Peyer's patch (tissue), 4 donors: ENCODE measurements at places on chromosomes 6 and 20. TPM values are rescaled to one million over a fixed set of nuclear protein-coding genes. Genes with fewer than 3 reads are reported as not detected.

Gene BMP2
- 29.8 TPM for total RNA-seq

Gene LAMA2
- 15.4 TPM for total RNA-seq

GRCh38 chr20:10022625-10023024 is 12.2 kb upstream of the ANKEF1 start:
- DNase-seq = no peak
- H3K4me3 ChIP-seq = no peak overlapping the region
- H3K4me1 ChIP-seq = no peaks in the 10 kb centered on the region
- no peaks in the 10 kb centered on the region for H3K36me3 ChIP-seq
- H3K27me3 ChIP-seq = no peaks in the 10 kb centered on the region
- H3K27ac ChIP-seq = no peak overlapping the region

DNA sequence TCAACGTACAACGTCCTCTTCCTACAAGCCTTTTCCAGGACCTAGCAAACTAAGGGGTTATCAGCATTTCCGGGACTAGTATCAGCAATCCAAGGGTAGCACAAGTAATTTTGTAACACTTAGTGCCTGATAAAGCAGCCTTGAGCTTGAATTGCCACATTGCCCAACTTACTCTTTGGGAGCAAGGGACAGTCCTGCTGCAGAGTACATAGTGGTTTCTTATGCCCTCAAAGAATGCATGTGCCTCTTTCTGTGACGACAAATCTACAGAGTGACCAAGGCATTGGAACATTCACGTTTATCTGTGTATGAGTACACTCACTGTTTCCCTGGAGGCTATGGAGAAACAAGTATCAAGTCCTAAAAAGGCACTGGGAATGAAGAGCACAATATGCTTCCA is 3.2 kb upstream of the ID4 start:
- no peak overlapping the region for H3K4me3 ChIP-seq
- no peak for DNase-seq
- H3K27me3 ChIP-seq = no peaks in the 10 kb centered on the region
- H3K27ac ChIP-seq = no peak overlapping the region
- no peaks in the 10 kb centered on the region for H3K4me1 ChIP-seq
- H3K36me3 ChIP-seq = no peaks in the 10 kb centered on the region

- no peak overlapping the region for H3K4me3 ChIP-seq
- no peak for DNase-seq
- H3K36me3 ChIP-seq = no peaks in the 10 kb centered on the region
- H3K27me3 ChIP-seq = no peaks in the 10 kb centered on the region
- H3K4me1 ChIP-seq = no peaks in the 10 kb centered on the region
- H3K27ac ChIP-seq = peak overlapping the region; percentile 13
Measured at GRCh38 chr6:149230712-149231460, 86.6 kb upstream of the TAB2 start.

DNA sequence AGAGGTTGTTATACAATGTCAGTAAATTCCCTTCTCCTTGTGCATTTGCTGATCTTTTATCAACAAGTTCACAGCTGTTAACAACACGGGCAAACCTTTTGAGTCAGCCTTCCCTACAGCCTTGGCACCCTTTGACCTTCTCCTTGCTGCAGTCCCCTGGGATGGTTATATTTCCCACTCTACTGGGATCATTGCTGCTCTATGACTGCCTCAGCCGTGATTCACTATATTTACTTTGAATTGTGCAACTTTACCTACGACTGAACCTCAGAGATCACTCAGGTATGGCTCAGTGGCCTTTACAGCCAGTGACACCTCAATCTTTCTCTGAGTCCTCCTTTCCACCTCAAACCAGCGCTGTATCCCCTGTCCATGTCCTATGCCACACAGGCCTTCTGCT is 1293.3 kb downstream of the EPHA7 start:
- H3K27ac ChIP-seq = no peak overlapping the region
- H3K36me3 ChIP-seq = no peaks in the 10 kb centered on the region
- no peak overlapping the region for H3K4me3 ChIP-seq

GRCh38 chr20:38952153-38952552 is 10.0 kb upstream of the DHX35 start:
- H3K27ac ChIP-seq = no peak overlapping the region
- H3K27me3 ChIP-seq = no peaks in the 10 kb centered on the region
- no peak overlapping the region for H3K4me3 ChIP-seq
- H3K36me3 ChIP-seq = no peaks in the 10 kb centered on the region
- no peak for DNase-seq

GRCh38 chr20:36956674-36957073 is 5.2 kb upstream of the SAMHD1 start:
- no peaks in the 10 kb centered on the region for H3K36me3 ChIP-seq
- no peak overlapping the region for H3K4me3 ChIP-seq
- H3K27ac ChIP-seq = no peak overlapping the region
- no peaks in the 10 kb centered on the region for H3K27me3 ChIP-seq
- no peaks in the 10 kb centered on the region for H3K4me1 ChIP-seq
- DNase-seq = no peak
